NCI-H2171 treated with DMSO at 0.1 percent for 48 hours (cell line): ENCODE measurements at places on chromosomes 4 and X.

DNA sequence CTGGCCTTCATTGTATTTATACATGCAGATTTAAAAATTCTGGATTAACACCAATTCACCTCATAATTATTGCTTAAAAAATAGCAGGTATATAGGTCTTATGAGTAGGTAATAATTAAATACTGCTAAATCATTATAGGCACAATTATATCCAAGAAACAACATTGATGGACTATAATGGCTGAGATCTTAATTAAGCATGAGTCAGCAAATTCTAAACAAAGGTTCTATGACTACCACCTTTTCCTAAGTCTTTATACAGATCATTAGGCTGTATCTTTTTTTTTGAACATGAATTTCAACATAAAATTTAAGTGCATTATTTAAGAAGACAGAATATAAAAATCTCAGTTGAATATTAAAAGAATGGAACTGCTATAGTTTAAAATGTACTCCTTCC lies 1678.7 kb upstream of the PCDH10 start:
- DNase-seq: no peak

GRCh38 chrX:72572248-72573157 lies at the start of gene HDAC8:
TSS of gene HDAC8 (minus strand) at chrX:72572843. CDS start at chrX:72572761, 82 bp downstream.
- peak; percentile 83 for DNase-seq

DNA sequence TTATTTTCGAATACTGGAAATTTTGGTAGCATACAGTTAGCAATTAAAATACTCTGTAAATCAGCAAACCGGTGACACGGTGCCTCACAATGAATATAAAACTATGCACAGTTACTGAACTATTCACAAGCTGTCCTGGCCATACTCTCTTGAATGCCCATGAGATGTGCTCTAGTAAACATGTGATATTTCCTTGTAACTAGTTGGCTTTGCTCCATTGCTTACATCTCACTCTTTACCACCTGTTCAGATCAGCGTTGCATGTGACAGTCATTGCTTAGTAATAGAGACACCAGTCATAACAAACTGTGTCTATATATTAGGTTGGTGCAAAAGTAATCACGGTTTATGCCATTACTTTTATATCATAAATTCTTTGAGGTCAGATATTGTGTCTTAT lies 897.9 kb upstream of the FTHL17 start:
- no peak for DNase-seq

DNA sequence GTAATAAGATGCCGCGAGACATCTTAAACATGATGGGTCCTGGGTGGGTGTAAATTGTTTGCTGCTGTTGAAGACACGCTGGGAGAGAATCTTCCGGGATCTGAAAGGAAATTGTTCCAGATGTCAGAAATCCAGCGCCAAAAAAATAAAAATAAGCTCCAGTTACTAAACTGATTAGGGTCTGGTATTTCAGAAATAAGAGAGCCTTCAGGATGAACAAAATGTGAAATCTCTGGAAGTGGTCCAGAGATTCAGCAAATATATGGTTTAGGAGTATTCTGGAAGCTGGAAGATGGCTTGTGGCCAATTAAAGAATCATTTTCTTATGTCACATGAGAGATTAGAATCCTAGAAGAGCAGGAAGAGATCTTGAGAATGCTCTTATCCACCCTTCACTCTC lies 75.8 kb upstream of the NHS start:
- DNase-seq: no peak

- no peak for DNase-seq
Observed at GRCh38 chrX:32024072-32024471, 952.2 kb upstream of the FTHL17 start.

DNA sequence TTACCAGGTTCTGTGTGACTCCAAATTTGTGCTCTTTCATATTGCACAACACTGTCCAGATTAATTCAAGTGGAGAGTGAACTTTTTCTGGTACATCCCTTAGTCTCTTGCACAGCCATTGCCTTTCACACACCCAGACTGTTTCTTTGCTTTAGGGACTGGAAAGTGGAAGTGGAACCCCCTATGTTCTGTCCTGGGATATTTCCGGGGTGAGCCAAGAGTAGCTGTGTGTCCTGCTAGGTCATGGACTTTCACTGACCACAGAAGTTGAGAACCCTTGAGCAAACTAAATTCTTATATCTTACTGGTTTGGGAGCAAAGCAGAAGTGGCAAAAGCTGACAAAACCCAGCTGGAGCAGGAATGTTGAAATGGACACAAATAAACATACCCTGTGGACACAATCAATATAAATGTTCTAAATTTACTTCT lies 10.3 kb upstream of the VSIG4 start:
- no peak for DNase-seq

DNA sequence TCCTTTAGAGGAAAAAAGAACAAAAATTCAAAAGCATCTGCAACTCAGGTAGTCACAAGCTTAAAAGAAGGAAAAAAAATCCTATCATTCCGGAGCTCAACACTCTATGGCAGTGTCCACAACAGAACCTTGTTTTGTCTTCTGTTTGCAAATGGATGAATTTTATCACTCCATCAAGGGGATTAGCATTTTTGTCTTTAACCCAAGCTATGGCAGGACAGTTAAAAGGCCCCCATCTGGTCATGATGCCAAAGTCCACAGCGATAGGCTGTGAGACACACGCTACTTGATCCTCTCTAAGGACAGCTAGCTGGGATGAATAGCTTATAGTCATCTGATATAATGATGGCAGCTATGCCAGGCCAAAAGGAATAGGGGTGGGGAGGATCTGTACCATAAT lies 16.6 kb downstream of the AMER1 start:
- DNase-seq: no peak

DNA sequence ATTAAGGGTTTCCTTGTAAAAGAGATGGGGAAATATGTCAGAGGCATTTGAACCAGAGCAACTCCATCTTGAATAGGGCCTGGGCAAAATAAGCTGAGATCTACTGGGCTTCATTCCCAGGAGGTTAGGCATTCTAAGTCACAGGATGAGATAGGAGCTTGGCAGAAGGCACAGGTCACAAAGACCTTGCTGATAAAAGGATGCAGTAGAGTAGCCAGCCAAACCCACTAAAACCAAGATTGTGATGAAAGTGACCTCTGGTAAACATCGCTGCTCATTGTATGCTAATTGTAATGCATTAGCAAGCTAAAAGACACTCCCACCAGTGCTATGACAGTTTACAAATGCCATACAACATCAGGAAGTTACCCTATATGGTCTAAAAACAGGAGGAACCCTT lies 1390.3 kb downstream of the RAPGEF2 start:
- no peak for DNase-seq

DNA sequence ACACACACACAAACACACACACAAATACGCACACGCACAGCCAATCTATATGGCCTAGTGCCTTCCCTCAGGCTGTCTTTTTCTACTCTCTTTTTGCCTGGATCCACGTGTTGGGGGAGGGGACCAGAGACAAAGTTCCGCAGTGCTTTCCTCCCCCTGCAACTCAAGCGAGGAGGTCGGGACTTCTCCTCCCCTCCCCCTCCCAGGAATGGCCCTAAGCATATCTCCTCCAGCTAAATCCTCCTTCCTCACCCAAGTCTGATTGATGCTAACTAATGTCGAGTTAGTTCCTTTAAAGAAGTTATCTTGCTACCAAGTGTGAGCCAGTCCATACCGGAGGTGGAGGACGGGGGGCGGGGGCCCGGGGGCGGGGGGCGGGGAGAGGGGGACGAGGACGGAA lies 141.2 kb upstream of the ZIC3 start:
- DNase-seq: no peak

GRCh38 chr4:88283661-88284438 lies 511 bp downstream of the PPM1K start:
- peak; percentile 33 for DNase-seq

- no peak for DNase-seq
Observed at GRCh38 chr4:180041576-180041975, 2201.6 kb upstream of the TENM3 start.
